ENCODE measurements at places on chromosomes 4 and X.

- DNase-seq, result no peak
Measured at GRCh38 chr4:105470766-105471165, 3.1 kb downstream of the PPA2 start.

DNA sequence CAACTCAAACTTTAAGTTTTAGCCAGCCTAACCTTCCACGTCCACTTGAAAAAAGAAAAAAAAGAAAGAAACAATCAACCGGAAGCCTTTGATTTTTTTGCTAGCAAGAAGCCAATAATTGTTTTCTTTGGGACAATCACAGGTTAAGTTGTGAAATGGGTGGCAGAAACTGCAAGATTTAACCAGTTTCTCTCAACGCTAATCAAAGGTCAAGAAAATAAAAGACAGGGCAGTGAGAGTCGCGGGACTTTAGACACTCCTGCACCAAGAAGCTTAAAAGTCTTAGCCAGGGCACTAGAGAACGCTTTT lies 1.0 kb downstream of the ACSL1 start:
- DNase-seq, result no peak

DNA sequence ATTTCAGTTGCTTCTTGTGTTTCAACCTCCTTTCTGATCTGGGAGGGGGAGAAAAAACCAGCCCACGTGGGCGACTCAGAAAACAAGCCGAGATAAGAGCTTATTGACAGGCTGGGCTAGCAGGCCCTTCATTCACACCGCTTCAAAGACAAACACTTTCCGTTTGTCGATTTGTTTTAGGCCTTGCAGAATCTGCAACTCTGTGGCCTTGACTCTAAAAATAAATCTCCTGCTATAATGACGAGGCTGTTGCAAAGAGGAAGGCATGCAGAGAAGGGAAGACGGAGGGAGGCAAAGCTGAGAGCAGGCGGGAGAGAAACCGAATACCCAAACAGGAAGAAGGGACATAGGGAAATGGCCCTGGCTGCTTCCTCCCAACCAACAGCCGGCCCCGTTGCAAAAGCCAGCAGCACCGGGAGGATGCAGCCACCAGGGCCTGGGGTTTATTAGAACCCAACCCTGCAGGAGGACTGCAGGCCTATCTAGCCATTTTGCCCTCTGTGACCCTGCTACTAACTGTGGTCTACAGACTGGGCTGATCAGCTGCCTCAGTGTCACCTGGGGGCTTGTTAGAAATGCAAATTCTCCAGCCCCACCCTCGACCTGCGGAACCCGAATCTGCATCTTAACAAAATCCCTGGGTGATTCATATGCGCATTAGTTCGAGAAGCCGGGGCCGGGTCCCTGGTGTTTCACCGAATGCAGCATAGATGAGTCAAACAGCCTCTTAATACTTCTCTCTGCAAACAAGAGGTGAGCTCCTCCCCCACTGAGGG lies 325.5 kb downstream of the BCOR start:
- peak; percentile 60 for DNase-seq

DNA sequence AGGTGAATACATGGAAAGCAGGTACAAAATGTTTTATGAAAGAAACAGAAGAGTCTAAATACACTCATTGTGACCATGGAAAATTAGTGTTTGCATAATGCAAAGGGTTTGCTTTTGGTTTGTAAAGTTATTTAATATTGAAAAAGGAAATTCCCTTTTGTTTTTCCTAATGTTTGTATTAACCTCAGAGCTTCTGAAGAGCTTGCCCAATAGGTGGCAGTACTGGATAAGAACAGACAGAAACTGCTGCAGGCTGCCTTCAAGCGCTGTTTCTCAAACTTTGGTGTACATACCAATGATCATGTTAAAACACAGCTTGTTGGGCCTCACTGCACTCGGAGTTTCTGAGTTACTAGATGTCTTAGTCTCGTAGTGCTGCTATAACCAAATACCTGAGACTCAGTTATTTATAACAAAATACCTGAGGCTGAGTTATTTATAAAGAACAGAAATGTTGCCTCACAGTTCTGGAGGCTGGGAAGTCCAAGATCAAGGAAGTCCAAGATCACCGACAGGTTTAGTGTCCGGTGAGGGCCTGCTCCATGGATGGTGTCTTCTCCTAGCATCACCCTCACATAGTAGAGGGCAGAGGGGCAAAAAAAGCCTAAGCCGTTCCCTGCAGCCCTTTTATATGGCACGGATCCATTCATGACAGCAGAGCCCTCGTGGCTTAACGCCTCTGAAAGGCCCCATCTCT lies 54.2 kb downstream of the SUPT20HL2 start:
- DNase-seq, result peak; percentile 37

DNA sequence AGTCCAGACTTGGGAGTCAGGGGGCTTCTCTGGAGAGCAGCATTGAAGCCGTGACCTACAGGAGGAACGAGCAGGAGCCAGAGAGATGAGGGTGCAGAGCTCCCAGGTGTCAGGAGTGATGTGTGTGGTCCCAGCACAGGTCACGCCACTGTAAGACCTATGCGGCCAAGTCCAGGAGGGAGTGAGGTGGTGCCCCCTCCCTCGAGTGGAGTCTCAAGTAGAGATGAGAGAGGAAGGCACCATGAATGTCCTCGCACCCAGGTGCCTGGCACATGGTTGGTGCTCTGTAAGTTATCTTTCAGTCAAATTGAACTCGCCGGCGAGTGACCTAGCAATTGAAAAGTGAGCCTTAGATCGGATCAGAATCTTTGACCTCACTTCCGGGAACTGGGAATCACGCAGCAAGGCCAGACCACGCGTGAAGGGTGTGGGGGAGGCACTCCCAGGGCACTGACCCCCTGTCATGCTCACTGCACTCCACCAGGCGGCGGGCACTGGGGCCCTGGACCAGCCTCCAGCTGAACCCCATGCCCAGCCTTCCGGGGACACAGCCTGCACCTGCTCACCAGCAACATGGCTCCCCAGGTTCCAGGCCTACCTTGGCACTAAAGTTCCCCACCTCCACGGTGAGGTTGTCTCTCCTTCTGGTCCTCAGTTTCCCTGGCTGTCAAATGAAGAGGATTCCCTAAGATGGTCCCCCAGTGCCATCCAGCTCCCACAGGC lies 127.4 kb downstream of the HMX1 start:
- no peak for DNase-seq

GRCh38 chr4:81023484-81023883 lies 7.0 kb upstream of the BMP3 start:
- no peak for DNase-seq

GRCh38 chr4:40570348-40571077 lies 59.2 kb downstream of the RBM47 start:
- DNase-seq, result no peak

DNA sequence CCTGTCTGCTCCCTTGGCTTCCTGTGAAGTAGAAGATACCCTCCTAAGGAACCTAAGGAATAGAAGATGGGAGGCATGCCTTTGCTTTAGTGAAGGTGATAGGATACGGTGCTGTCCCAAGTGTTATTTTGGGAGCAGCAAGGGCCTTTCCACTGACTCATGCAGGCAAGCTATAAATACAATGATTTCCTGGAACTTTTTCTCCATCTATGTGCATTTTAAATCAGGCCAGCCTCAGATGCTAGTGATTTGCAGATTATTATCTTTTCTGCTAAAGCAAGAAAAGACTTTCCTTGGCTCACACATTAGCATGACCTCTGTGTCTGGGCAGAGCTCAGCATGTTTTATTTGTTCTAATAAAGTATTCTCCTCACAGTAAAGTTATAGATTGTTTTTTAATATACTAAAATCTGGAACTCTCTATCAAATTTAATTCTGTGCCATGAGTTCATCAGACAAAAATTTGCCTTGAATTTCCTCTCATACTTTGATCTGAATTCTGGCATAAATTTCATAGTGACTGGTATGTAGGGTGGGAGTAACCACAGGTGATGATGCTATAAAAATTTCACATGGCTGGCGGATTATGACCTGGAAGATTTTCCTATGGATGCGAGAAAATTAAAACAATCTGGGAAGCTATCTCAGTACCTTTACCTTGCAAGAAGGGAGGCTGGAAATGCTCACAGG lies 131.7 kb downstream of the REPS2 start:
- DNase-seq, result no peak

- no peak for DNase-seq
Measured at GRCh38 chr4:188839704-188840103, 700.5 kb downstream of the TRIML1 start.

- DNase-seq, result peak; percentile 9
Measured at GRCh38 chr4:2251073-2251794, 9.3 kb upstream of the HAUS3 start.

DNA sequence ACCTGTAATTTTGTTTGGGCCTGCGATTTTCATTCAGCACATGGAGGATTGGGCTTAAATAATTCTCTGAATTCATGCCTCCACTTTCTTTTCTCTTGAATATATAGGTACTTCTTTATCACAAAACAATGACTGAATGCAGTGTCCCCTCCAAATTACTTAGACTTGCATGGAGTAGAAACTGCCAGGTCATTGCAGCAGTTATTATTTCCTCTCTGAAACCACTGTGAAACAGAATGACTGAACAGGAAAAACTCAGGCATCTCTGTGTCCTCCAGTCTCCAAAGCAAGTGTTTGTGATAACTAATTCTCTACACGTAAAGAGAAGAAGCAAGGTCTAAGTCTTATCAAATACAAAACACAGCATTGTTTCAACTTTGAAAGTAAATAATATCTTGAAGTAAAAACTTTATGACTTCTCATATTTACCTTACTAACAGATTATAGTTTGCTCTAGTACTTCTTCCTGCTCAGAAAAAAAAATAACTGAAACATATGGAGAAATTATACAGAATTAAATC lies 144.5 kb upstream of the DIAPH2 start:
- no peak for DNase-seq

- DNase-seq, result no peak
Measured at GRCh38 chrX:49176421-49177326, 5.0 kb downstream of the PLP2 start.

DNA sequence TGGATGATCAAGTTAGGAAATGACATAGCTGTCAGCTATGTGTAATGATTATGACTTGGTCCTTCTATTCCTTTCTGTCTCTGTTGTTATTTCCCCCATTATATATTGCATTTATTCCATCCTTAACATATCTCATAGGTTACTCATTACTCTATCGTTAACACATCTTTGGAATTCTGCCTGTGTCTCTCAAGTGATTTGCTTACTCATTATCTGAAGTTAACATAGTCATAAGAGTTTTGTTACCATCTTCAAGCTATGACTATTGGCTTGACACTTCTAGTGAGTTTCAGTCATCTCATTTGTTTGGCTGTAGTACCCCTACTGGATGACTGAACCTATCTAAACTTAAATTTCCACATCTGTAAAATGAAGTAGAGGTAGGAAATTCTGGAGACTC lies 286.1 kb upstream of the PPP1R2C start:
- DNase-seq, result no peak

- no peak for DNase-seq
Measured at GRCh38 chr4:148955564-148956297, 513.5 kb upstream of the NR3C2 start.

DNA sequence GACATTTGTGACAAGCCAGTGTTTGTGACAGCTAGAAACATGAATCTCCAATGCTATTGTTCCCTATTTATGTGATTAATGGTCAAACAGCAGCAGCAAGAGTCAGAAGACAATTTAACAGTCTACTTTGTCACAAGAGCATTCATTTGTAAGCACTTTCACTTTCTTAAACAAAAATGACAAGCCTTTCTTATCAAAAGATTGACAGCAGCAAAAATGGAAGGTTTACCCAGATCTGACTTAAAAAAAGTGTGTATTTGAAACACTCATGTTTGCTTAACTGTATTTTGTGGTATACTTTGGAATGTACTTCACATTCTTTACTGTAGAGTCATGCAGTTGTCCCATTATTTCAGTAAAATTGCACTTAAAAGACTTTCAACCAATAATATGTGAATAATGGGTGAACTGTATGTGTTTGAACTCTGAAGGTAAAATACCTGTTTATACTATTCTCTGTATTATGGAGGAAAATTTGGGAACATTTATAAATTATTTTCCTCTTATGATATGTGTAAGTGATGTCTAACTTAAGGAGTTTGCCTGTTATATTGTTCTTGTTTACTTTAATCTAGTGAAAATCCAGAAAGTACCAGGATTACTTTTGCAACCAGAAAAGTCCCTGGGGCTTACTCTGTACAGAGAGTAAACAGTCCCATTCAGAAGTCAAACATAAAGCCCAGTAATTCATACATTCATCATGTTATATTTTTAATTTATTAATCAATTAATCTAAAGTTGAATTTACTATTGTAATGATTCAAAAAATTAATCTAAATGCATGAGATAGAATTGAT lies 314.9 kb upstream of the TRAM1L1 start:
- no peak for DNase-seq

DNA sequence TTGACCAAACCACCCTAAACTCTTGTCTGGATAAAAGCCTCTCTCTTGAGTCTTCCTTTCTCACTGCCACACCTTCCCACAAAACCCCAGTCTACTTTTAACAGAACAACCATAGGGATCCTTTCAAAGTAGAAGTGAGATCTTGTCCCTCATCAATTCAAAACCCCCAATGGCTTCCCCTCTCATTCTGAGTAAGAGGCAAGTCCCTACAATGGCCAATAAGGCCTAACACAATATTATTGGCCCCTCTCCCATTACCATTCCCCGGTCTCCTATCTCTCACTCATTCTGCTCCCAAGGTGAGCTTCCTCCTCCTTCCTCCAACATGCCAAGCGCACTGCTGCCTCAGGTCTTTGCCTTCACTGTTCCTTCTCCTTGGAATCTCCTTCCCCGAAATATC lies 57.1 kb downstream of the REELD1 start:
- no peak for DNase-seq

- DNase-seq, result peak; percentile 17
Measured at GRCh38 chrX:118974908-118975671, 672 bp downstream of the LONRF3 start.

- DNase-seq, result no peak
Measured at GRCh38 chrX:48540028-48540375, 488 bp downstream of the TBC1D25 start.

- DNase-seq, result no peak
Measured at GRCh38 chr4:139786494-139787354, 121.1 kb downstream of the MGST2 start.

DNA sequence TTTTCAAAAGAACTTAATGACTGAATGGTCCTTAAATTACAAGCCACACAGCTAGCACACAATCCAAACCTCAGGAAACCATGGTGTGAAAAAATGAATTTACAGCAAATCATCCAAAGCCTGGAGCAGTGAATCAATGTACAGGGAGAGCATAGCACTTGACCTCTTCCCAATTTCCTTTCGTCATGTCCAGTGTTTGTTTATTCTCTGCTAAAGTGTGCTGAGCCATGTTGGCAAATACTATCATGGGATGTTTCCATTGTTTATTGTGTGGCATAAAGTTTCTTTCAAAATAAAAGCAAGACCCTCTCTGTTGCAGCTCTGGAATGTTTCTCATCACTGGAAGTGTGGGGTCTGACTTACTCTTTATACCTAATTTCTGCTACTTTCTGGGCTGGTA lies 25.4 kb upstream of the FAM47B start:
- no peak for DNase-seq

Measured in CD8-positive, alpha-beta T cell (primary cell).